ENCODE measurements at places on chromosomes 3 and 15.

DNA sequence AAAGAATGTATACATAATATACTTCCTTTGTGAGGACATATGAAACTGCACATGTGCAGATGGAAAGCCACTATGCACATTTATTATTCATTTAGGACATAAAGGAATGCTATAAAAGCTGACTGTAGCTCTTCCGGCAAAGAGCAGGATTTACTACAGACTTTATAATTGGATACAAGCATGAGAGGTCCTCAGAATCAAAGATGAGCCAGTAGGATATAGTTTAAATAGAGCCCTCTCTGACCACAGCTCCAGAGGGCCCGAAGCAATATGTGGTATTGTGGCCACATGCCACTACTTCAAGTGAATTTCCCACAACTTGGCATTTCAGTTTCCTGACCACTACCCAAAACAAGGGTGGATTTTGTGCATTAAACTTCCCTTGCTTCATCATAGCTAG lies 140.9 kb downstream of the ATP8B4 start:
- no peak for DNase-seq

DNA sequence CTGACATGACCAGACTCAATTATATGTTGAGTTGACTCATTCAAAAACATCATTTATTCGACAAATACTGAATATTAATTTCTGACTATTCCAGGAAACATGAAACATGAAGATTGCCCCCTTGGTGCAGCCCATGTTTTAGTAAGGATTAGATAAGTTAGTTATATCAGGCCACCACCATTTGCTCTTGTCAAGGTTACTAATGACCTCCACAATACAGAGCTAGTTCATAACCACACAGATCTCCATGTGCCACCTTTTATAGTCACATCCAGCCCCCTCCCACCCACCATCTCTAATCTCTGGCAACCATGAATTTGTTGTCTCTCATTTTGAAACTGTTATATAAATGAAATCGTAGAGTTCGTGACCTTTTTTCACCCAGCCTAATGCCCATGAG lies 15.7 kb downstream of the KLHL18 start:
- no peak for DNase-seq

DNA sequence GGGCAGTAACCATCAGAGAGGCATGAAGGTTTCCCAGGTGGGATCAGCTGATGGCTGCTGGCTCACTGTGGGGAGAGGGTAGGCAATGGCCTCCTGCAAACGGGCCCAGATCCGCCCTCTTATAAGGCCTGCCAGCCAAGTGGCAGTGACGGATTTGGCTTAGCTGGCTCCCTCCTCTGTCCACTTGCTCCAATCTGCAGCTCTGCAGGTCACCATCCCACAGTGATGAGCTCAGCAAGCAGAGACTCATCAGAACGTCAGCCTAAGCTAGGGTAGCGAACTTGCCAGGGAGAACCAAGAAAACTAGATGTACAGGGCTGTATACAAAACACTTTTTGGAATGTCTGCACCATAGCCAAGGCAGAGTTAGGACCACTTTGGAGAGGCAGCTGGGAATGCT lies 62.8 kb upstream of the DCLK3 start:
- DNase-seq: no peak

- DNase-seq: no peak
These were observed 26.5 kb downstream of the SPG11 start for GRCh38 chr15:44636976-44637375.

GRCh38 chr15:94683902-94684301 lies 452.5 kb downstream of the MCTP2 start:
- no peak for DNase-seq

DNA sequence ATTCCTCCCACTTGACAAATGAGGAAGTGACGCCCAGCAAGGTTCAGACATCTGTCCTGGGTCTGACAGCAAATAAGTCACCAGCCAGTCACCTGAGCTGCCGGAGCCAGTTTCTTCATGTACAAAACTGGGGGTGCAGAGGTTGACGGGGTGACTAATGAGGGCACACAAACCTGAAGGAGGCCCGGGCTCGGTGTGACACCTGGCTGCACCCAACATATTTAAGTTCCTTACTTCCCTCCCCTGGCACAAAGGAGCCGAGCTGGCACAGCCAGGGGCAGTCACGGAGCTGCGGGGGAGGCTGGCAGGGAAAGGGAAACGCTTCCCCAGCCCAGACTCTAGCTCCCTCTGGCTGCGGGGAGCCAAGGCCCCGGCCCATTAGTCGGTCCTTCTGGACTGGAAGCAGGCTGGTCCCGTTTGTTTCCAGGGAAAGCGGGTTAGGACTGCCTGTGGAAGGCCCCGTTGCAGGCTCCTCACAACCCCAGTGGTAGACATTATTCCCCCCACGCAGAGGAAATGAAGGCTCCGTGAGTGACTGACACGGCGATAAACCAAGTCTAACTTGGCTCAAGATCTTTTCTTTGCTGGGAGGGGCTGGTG lies 2.3 kb downstream of the FBXL22 start:
- peak; percentile 18 for DNase-seq

- no peak for DNase-seq
These were observed 512.3 kb upstream of the MDFIC2 start for GRCh38 chr3:70824773-70825172.

GRCh38 chr15:57606816-57607215 lies 15.1 kb downstream of the MYZAP start:
- DNase-seq: no peak

DNA sequence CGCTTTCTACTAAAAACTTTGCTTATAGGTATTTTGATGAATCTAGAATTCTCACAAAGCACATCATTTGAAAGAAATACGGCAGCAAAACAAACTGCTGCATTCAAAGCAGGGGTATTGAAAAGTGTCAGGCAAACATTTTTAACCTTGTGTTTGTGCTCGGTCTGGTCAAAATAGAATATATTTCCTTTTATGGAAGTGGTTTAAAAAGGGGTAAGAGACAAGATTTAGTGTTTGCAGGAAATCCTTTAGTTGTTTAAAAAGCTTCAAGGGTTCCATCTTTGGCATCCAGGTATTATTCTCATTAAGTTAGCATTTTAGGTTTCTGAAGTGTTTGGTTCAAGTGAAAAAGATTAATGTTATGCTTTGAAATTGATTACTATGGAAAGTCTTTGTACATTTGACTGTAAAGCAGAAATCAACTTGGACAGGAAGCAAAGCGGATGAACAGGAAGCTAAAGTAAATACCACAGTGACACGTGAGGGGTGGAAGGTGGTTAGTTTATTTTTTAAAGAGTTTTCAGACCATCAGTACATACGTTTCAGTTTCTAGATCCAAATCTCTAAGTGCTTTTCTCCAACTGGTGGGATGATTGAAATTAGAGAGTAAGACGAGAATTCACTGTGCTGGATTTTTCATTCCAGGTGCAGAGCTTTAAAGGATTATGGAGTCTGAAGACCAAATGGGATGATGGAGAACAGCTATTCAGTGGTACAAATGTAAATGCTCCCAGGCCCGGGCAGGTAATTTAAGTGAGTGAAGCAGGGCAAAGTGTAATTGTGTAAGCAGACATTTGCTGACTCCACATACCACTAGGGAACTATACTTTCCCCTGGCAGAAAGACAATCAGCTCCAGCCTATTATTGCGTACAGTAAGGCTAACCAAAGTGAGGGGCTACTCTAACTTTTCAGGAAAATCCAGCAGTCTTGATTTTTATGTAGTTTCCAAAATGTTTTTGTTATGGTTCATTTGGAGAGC lies 341.8 kb upstream of the TBL1XR1 start:
- no peak for DNase-seq

DNA sequence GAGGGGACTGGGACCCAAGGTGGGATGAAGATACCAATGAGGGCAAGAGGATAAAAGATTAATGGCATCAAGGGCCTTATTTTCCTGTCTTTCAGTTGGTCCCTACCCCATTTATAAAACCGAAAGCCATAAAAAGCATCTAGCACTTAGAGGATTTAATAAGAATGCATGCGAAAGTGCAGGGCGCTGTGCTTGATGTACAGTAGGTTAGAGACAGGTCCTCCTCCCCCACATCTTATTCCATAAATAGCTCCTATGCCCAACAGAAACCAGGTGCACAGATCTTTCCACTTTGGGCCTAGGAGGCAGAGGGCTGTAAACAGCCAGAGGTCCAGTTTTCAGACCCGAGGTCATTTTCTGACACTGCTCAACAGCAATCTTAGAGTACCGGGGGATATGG lies 1.2 kb downstream of the LPCAT4 start:
- no peak for DNase-seq

DNA sequence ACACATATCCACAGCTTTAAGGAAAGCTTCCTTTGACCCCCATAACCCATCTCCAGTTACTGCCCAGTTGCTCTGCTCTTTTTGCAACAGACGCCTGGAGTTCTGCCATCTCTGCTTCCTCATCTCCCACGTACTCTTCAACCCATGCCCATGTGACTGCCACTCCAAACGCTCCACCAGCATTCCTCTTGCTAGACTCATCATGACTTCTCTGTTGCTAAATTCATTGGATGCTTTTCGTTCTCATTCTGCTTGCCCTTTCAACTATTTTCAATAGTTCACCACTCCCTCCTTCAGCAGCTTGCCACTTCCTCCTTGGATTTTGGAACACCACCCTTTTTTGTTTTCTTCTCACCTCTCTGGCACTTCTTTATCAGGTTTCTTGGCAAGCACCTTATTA lies 2.7 kb upstream of the KNSTRN start:
- DNase-seq: no peak

GRCh38 chr3:134602440-134602814 lies 48.4 kb downstream of the KY start:
- no peak for DNase-seq

DNA sequence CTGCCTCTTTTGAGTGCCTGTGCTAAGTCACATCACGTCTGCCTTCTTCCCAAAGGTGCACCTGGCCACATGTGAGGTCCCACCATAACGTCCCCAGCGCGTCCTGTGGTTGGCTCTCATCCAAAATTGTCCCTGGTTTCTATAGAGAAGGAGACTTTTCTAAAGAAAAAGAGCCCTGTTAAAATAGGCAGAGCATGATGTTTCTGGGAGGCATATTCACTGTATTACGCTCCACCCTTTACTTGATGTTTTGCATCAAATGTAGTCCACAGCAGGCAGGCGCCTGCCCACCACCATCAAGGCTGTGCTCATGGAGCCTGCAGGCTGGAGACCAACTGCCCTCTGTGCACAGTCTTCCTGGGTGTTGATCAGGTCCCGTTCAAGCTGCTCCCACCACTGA lies 36.3 kb downstream of the WHAMM start:
- DNase-seq: no peak
